ENCODE measurements at places on chromosomes 6 and 20.
A peak's percentile ranks its signal among the peaks of the same experiment; 100 is the strongest.

DNA sequence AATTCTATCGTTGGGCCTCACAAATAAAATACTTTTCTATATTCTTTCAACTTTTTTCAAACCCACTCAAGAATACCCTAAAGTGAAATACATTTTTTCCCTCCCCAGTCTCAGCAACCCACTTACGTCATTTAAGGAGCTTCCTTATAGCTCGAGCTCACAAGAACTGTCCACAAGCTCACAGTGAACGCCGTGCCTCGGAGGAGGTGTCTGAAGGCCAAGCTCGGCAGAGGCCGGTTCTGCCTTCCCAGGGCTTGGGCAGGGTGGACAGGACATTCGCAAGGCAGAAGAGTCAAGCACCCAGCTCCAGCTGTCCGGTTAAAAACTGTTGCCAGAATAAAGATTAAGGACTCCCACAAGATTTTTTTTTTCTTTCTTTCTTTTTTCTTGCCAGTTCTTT, 802.3 kb downstream of the QKI start:
- DNase-seq: no peak

DNA sequence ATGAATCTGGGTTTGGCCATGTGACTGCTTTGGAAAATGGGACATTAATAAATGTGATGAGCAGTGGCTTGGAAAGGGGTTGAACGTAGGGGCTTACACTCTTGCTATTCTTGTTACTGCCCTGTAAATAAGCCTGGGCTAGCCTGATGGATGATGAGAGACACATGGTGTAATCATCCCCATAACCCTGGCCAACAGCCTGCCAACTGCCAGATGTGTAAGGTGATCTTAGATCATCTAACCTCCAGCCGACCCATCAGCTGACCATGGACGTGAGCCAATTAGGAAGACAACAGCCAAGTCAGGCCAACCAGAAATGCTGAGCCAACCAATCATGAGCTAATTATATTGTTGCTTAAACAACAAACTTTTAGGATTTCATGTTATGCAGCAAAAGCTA, 25.2 kb downstream of the FBXO30 start:
- no peak for DNase-seq

DNA sequence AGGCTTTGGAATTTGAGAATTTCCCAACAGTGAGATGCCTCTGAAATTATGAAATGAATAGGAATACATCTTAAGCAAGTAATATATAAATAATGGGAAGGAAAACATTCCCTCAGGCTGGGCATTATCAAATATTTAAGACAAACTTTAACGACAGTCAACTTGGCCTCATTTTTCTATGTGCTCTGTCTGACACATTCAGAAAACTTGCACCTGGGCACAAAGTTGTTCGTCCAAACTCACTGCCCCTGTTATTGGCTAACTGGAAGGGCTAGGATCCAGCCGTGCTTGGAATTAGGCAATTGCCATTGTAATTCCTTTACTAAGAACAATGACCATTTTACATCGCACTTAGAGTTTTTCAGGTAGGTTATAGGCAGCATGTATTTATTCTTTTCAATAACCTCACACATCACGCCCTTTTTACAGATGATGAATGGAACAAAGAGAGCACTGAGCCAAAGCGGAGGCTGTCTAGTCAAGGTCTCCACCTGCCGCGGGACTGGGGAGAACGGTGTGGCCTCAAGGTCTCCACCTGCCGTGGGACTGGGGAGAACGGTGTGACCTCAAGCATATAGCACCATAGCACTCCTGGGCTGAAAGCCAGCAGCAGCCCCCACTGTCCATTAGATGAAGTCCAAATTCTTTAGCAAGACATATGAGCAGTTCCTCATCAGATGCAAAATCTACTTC, 40.7 kb upstream of the FOXQ1 start:
- no peak for DNase-seq

- DNase-seq: no peak
These were observed 569.9 kb downstream of the BCKDHB start for GRCh38 chr6:80676386-80676785.

- no peak for DNase-seq
These were observed 6.6 kb upstream of the SAMHD1 start for GRCh38 chr20:36957875-36958667.

- no peak for DNase-seq
These were observed 74.7 kb downstream of the POPDC3 start for GRCh38 chr6:105105094-105105493.

DNA sequence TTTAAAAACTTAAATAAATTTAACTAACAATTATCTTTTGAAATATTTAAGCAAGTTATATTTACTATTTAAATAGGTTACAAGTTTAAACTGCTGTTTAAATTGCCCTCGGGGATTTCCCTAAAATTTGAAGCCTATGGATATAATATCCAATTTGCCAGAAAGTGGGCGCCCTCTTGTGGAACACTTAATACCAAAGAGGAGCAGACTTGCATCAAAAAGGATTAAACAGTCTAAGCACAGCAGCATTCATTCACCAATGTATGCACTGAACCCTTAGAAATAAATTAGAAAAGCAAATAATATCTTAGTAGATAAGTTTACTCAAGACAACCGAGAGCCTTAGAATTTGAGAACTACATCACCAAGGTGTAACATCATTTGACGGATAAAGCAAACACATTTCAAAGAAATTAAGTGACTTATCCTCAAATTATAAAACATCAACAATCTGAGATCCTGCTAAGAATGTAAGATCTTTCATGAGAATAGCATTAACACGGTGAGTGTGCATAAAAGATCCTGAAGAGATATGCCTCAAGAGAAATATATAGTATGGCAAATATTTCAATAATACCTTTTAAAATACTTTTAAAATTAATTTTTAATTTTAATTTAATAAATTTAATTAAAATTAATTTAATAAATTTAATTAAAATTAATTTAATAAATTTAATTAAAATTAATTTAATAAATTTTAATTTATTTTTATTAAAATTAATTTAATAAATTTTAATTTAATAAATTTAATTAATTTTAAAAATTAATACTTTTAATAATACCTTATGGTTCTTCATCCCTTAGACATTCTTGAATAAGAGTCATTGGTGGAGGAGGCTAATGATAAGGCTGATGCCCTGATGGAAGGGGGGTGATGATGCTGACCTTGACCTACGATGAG, 11.5 kb upstream of the MEP1A start:
- no peak for DNase-seq

- no peak for DNase-seq
These were observed 52.1 kb downstream of the TRAF3IP2 start for GRCh38 chr6:111553580-111553979.

- peak; percentile 90 for DNase-seq
These were observed at the start of gene ADA for GRCh38 chr20:44651684-44652423. TSS of gene ADA (minus strand) at chr20:44651699. CDS start at chr20:44651607, 92 bp downstream.

DNA sequence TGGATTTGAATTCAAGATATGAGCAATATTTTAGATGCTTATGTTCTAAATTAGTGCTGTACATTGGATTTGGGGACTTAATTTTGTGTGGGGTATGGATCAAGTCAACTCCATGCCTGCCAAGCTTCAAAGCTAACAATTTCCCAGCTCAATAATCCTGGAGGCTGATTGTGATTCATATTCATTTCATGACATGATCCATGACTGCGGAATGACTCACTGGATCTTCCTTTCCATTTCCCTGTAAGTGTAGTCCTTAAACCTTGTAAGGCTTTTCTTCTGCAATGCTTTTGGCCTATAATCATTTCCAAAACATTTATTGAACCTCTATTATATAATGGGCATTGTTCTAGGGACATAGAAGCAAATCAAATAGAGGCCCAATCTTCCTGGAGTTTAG, 44.7 kb upstream of the CCN2 start:
- DNase-seq: no peak

GRCh38 chr6:112986321-112986720, 639.2 kb downstream of the RFPL4B start:
- no peak for DNase-seq

DNA sequence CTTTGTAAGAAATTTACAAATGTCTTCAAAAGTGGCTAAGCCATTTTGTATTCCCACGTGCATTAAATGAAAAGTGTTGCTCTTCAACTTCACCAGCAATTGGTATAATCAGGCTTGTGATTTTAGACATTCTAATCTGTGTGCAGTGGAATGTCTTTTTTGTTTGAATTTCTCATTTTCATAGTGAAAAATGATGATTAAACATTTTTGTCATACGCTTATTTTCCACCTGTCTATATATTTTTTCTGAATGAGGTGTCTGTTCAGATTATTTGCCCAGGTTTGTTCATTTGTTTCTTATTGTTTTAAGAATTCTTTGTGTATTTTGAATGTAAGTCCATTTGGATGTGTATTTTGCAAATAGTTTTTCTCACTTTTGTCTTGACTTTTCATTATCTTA, 558.1 kb downstream of the TENT5A start:
- no peak for DNase-seq

GRCh38 chr6:11798096-11798495, 19.5 kb upstream of the ADTRP start:
- no peak for DNase-seq

GRCh38 chr6:30767158-30767943, 23.0 kb upstream of the IER3 start:
- DNase-seq: no peak

DNA sequence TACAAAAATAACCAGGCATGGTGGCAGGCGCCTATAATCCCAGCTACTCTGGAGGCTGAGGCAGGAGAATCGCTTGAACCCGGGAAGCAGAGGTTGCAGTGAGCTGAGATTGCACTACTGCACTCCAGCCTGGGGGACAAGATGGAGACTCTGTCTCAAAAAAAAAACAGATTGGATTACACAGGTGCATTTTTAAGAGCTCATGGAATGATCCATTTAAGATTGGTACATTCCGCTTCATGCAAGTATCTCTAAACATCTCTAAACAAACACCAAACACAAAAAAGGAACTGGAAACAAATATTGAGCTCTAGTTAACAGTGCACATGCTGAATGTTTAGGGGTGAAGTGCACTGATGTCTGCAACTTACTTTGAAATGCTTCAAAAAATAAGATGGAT, 154.3 kb downstream of the GRM4 start:
- DNase-seq: no peak

DNA sequence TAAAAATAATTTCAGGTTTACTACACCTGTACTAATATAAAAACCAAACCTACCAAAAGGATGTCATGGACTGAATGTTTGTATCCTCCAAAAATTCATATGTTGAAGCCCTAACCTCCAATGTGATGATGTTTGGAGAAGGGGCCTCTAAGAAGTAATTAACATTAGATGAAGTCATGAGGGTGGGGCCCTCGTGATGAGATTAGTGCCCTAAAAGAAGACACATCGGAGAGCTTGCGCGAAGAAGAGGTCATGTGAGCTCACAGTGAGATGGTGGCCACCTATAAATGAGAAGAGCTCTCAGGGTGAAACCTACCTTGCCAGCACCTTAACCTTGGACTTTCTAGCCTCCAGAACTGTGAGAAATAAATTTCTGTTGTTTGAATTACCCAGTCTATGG, 20.8 kb downstream of the TULP4 start:
- no peak for DNase-seq

DNA sequence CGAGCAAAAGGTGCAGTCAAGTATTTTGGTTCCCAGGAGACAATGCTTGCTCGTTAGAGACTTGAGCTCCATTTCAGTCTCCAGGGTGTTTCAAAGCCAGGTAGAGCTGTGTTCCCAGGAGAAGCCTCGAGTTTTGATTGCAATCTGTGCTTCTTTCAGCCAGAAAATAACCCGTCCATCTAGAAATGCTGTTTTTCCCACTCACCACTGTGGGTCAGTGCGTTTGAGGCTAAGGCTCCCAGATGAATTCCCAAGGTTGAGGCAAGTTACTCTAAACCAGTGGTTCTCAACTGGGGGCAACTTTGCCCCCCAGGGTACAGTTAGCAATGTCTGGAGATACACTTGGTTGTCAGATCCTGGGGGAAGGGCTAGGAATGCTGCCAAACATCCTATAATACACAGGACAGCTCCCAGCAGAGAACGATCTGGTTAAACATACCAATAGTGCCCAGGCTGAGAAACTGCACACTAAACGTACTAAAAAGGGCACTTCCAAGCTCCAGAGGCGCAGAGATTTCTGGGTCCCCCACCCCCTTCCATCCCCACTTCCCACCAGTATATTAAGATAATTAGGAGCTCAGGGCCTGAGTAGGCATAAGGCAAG, 13.8 kb downstream of the BMP7 start:
- no peak for DNase-seq

DNA sequence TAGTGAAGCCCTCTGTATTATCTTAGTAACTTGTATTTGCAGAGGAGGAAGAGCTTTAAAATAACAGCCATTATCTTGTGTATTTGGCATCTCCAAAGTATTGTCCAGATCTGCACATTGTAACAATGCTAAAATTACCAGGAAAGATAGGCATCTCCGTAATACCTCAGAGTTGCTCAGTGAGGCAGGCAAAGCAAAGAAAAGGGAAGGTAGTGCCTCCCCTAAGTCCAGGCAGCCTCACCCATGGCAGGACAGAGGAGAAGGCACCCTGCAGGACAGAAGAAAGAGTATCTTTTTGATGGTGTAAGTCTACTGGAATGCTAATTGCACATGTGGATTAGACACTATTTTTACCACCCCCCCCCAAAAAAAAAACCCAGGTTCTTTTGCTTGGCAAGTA, 13.6 kb upstream of the SSTR4 start:
- no peak for DNase-seq

DNA sequence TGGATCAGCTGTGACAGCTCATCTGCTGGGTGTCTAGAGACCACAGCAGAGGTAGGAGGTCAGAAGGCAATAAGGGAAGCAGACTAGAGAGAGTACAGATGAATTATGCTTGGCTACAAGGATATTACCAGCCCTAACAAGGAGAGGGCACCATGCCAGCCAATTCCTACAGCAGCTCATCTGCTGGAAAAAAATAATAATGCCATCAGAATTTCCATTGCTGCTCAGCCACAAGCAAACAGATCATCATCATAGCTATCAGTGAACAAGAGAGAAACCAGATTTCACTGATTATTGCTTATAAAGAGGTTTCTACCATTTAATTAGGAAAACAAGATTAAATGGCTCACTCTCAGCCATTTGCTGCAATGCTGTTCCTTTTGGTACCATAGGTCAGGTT, 66.5 kb downstream of the PSMG4 start:
- DNase-seq: no peak

DNA sequence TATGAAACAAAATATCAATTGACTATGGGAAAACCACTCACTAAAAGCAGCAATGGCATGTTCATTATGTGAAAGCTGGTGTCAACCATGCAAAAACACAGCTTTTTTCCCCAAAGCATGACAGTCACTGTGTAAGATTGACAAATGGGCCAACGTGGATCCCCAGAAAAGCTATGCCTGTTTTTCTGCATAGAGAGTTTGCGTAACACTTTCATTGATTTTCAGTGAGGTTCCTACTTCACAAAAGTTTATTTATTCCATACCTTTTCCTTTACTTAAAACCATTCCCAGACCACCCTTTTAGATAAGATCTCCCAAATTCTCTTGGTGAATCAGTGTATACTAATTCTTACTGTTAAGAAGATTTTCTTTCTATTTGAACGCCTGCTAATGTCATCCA, 138.4 kb upstream of the GLP1R start:
- no peak for DNase-seq

- DNase-seq: no peak
These were observed 163.2 kb downstream of the AIG1 start for GRCh38 chr6:143223895-143224294.

Data from spleen (tissue), 13 donors.